Immature natural killer cell (primary cell): ENCODE measurements at places on chromosomes 12 and 14. TPM values are rescaled to one million over a fixed set of nuclear protein-coding genes. Genes with fewer than 3 reads are reported as not detected.
A peak's percentile ranks its signal among the peaks of the same experiment; 100 is the strongest.

RILPL2 gene
- 6.5 TPM for polyA plus RNA-seq

INSM2 gene
- polyA plus RNA-seq = not detected

PRH2 gene
- polyA plus RNA-seq = not detected

PPP4R4 gene
- polyA plus RNA-seq = not detected

RERG gene
- not detected for polyA plus RNA-seq

DNA sequence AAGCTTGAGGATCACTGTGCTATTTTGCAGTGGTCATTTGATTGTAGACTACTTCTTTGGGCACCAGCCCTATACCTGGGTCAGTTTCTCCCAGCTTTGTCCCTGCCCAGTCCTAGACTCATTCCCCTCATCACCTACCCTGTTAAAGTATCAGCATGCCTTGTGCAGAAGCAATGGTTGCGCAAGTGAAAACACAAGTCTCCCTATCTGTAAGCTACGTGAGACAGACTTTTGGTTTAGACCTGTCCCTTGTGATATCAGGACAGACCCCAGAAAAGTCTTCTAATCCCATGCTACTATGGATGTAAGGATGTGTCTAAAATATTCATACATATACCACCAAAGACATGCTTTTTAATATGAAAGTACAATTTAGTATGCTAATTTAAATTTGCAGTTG, 88.8 kb upstream of the ATP2B1 start:
- no peak overlapping the region for H3K27ac ChIP-seq
- no peak for DNase-seq

GRCh38 chr14:25750436-25750835, 700.5 kb upstream of the STXBP6 start:
- no peaks in the 10 kb centered on the region for H3K27me3 ChIP-seq
- no peak overlapping the region for H3K4me3 ChIP-seq
- no peak overlapping the region for H3K27ac ChIP-seq
- no peaks in the 10 kb centered on the region for H3K4me1 ChIP-seq
- H3K36me3 ChIP-seq = no peaks in the 10 kb centered on the region

- no peak overlapping the region for H3K4me3 ChIP-seq
- DNase-seq = no peak
- H3K4me1 ChIP-seq = peaks cover 28% of the 10 kb centered on the region
- H3K27me3 ChIP-seq = peaks cover 9% of the 10 kb centered on the region
- H3K36me3 ChIP-seq = peaks cover 15% of the 10 kb centered on the region
- no peak overlapping the region for H3K27ac ChIP-seq
Observed at GRCh38 chr14:100386846-100387245, 63.7 kb downstream of the SLC25A47 start.

GRCh38 chr12:49750027-49750995, 9.0 kb downstream of the TMBIM6 start:
- no peaks in the 10 kb centered on the region for H3K27me3 ChIP-seq
- no peak for DNase-seq
- H3K27ac ChIP-seq = peak overlapping the region; percentile 26

- no peaks in the 10 kb centered on the region for H3K36me3 ChIP-seq
- no peak overlapping the region for H3K27ac ChIP-seq
- no peak overlapping the region for H3K4me3 ChIP-seq
- peaks cover 2% of the 10 kb centered on the region for H3K27me3 ChIP-seq
- DNase-seq = no peak
Observed at GRCh38 chr12:19186722-19187661, 57.5 kb downstream of the PLEKHA5 start.

GRCh38 chr12:121778567-121779421, 14.7 kb downstream of the RHOF start:
- no peak overlapping the region for H3K4me3 ChIP-seq
- H3K27ac ChIP-seq = peak overlapping the region; percentile 57
- peaks cover 6% of the 10 kb centered on the region for H3K27me3 ChIP-seq
- peaks cover 34% of the 10 kb centered on the region for H3K4me1 ChIP-seq

GRCh38 chr12:67640863-67641262, 7.7 kb upstream of the DYRK2 start:
- H3K27ac ChIP-seq = no peak overlapping the region
- no peaks in the 10 kb centered on the region for H3K4me1 ChIP-seq
- no peak overlapping the region for H3K4me3 ChIP-seq
- peaks cover 4% of the 10 kb centered on the region for H3K27me3 ChIP-seq
- H3K36me3 ChIP-seq = peaks cover 5% of the 10 kb centered on the region

- H3K4me3 ChIP-seq = no peak overlapping the region
- no peak for DNase-seq
- no peak overlapping the region for H3K27ac ChIP-seq
- peaks cover 86% of the 10 kb centered on the region for H3K4me1 ChIP-seq
- H3K27me3 ChIP-seq = no peaks in the 10 kb centered on the region
Observed at GRCh38 chr12:11668611-11669010, 19.1 kb downstream of the ETV6 start.

DNA sequence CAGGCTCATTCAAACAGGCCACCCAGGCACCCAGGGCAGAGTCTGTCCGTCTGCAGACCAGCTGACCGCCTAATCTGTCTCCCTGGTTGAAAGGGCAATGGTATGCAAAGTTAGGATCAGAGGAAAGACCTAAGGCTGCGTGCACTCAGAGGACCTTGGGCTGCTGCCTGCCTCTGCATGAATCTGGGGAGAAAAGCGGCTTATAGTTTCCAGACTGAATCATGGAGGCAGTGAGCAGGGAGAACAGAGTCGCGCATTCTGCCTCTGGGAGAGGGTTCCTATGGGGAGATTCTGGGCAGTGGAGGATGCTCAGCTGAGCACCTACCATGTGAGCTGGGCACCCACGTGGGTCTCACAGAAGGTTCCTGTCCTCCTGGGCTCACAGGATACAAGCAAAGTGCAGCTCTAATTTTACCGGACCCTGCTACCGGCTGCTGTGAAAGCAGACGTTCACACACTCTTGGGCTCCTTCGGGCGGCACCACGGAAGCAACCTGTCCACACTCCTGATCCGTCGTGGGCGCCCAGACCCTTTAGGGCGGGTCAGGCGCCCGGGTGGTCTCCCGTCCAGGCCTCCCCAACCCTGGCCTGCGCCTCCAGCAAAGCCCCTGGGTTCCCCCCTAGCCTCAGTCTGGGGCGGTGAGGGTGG, 772 bp downstream of the SCARB1 start:
- no peak overlapping the region for H3K27ac ChIP-seq
- H3K27me3 ChIP-seq = no peaks in the 10 kb centered on the region
- no peak for DNase-seq
- peak overlapping the region; percentile 68 for H3K4me3 ChIP-seq

GRCh38 chr14:95993768-95994592, 45.2 kb upstream of the C14orf132 start:
- DNase-seq = peak; percentile 6
- no peaks in the 10 kb centered on the region for H3K27me3 ChIP-seq
- H3K27ac ChIP-seq = no peak overlapping the region
- no peaks in the 10 kb centered on the region for H3K4me1 ChIP-seq

DNA sequence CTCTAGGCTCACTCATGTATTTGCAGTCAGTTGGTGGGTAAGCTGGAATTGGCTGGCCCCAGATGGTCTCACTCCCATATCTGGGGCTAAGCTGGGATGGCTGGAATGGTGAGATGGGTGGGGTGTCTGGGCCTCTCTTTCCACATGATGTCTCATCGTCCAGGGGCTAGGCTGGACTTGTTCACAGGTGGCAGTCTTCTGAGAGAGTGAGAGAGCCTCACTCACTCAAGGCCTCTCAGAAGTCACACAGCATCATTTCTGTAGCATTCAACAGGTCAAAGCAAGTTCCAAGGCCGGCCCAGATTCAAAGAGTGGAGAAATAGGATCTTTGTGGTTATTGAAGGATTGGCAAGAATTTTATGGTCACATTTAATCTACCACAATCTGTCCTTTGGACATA, 102.7 kb downstream of the UNC79 start:
- no peak for DNase-seq
- no peaks in the 10 kb centered on the region for H3K4me1 ChIP-seq
- no peaks in the 10 kb centered on the region for H3K27me3 ChIP-seq
- H3K27ac ChIP-seq = no peak overlapping the region
- no peaks in the 10 kb centered on the region for H3K36me3 ChIP-seq
- no peak overlapping the region for H3K4me3 ChIP-seq

GRCh38 chr14:50061664-50062437, 54.5 kb downstream of the VCPKMT start:
- DNase-seq = peak; percentile 85
- H3K36me3 ChIP-seq = peaks cover 7% of the 10 kb centered on the region
- H3K4me3 ChIP-seq = peak overlapping the region; percentile 87

DNA sequence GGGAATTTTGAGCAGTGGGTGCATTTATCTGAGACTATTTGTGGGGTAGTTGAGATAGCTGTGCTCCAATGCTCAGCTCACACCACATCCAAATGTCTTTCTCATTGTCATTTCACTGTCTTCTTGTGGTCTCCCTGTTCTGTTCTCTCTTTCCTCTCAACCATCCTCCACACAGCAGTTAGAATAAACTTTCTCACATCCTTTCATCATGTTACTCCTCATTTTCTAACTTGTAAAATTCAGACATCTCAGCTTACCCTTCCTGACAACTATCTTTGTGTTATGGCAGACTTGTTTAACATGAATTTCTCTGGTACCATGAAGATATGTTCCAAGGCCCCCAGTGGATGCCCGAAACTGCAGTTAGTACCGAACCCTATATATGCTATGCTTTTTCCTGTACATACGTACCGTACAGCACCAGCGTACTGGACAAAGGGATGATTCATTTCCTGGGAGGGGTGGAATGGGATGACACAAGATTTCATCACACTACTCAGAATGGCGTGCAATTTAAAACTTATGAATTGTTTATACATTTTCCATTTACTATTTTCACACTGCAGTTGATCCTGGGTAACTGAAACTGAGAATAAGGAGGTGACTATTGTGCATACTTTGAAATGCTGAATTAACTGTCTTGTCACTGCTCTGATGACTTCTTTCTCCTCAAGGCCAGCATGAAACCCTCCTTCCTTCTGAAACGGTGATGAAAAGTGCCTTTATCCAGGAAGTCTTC, 177.1 kb upstream of the SLC38A2 start:
- peaks cover 61% of the 10 kb centered on the region for H3K4me1 ChIP-seq
- DNase-seq = no peak
- peak overlapping the region; percentile 40 for H3K4me3 ChIP-seq
- H3K27me3 ChIP-seq = no peaks in the 10 kb centered on the region

DNA sequence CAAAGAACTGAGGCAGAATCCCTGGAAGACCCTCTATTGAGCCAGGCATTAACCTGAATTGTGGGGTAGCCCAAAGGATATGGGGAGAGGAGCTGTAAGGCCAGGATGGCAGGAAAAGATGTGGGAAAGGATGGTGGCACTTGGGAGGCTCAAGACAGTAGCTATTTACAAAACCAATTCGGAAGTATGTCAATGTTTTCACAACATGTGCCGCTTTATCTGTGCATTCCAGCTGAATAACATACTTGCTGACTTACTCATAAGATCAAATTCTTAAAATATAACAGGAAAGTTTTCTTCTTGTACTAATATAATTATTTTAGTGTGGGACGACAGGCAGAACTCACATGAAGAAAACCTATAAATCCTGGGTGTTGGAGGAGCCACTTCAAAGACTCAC, 10.6 kb downstream of the BBS10 start:
- peaks cover 7% of the 10 kb centered on the region for H3K36me3 ChIP-seq
- no peak overlapping the region for H3K4me3 ChIP-seq
- no peak for DNase-seq
- H3K4me1 ChIP-seq = no peaks in the 10 kb centered on the region

GRCh38 chr12:119463211-119463926, 128.8 kb downstream of the CCDC60 start:
- DNase-seq = no peak
- peaks cover 5% of the 10 kb centered on the region for H3K27me3 ChIP-seq
- H3K4me1 ChIP-seq = no peaks in the 10 kb centered on the region
- H3K36me3 ChIP-seq = no peaks in the 10 kb centered on the region
- no peak overlapping the region for H3K27ac ChIP-seq

DNA sequence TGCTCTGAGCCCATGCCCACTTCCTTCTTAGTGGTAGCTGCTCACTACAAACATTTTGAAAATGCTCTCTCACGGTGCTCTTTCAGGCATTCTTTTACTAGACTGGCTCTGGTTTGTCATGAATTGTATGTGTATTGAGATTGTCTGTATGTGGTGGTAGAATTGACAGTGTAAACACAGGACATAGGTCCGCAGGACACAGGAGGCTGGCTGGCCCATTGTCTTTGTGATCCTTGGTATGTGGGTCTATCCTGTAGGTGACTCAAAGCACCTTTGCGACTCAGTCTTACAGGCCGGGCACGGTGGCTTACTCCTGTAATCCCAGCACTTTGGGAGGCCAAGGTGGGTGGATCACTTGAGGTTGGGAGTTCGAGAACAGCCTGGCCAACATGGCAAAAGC, 250.9 kb downstream of the C12orf75 start:
- H3K27me3 ChIP-seq = peaks cover 3% of the 10 kb centered on the region
- H3K4me1 ChIP-seq = no peaks in the 10 kb centered on the region
- DNase-seq = no peak
- no peaks in the 10 kb centered on the region for H3K36me3 ChIP-seq

DNA sequence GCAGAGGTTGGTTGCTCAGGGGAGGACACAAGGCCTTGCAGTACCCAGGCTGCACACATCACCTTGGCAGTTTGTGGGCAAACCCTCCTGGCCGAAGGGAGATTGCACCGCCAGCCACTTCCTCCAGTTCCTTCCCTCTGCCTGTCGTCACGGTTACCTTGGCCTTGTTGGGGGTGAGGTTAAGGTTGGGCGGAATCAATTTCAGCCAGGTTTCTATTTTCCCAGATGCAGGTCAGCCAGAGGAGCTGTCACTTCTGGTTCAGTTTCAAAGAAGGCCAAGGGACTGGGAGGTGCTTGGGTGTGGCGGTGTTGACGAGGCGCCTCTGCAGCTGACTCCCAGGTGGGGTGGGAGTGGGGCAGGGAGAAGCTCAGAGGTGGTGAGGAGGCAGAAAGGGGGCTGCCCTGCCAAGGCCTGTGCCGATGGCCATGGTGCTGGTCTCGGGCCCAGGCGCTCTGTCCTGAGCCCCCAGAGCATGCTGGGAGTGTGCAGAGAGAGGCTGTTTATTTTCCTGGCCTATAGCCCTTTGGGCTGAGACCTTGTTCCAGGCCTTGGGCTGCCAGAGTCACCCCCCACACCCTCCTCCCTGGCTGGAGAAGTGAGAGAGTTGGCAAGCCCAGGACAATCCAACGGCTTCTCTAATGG, 31.4 kb downstream of the JDP2 start:
- peaks cover 9% of the 10 kb centered on the region for H3K4me1 ChIP-seq
- H3K4me3 ChIP-seq = no peak overlapping the region
- no peaks in the 10 kb centered on the region for H3K36me3 ChIP-seq
- H3K27me3 ChIP-seq = no peaks in the 10 kb centered on the region

DNA sequence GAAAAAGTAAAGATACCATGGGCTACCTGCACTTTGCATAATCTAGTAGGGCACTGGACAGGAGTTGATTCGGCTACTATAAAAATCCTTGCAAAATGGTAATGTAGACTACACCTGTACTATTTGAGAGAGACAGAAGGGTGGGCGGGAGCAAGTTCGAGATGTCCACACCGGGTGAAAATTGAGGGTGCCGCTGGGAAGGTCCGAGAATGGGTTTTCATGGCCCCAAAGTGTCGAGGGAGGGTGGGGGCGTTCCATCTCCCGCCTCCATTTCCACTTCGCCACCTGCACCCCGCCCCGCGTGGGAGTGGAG, 648 bp downstream of the SNX6 start:
- H3K27me3 ChIP-seq = no peaks in the 10 kb centered on the region
- peak overlapping the region; percentile 97 for H3K27ac ChIP-seq
- peak overlapping the region; percentile 96 for H3K4me3 ChIP-seq
- H3K36me3 ChIP-seq = no peaks in the 10 kb centered on the region
- DNase-seq = no peak
